ENCODE measurements at places on chromosomes 4 and X.

GRCh38 chr4:1318488-1319213, 28.4 kb upstream of the UVSSA start:
- DNase-seq = no peak

GRCh38 chr4:159134429-159134828, 31.6 kb downstream of the RAPGEF2 start:
- DNase-seq = no peak

- DNase-seq = no peak
These were observed 96.5 kb downstream of the SH3RF1 start for GRCh38 chr4:169174247-169174646.

- DNase-seq = no peak
These were observed 1.4 kb downstream of the KLHL5 start for GRCh38 chr4:39063430-39063829.

GRCh38 chr4:125254106-125254505, 60.6 kb upstream of the FAT4 start:
- no peak for DNase-seq

DNA sequence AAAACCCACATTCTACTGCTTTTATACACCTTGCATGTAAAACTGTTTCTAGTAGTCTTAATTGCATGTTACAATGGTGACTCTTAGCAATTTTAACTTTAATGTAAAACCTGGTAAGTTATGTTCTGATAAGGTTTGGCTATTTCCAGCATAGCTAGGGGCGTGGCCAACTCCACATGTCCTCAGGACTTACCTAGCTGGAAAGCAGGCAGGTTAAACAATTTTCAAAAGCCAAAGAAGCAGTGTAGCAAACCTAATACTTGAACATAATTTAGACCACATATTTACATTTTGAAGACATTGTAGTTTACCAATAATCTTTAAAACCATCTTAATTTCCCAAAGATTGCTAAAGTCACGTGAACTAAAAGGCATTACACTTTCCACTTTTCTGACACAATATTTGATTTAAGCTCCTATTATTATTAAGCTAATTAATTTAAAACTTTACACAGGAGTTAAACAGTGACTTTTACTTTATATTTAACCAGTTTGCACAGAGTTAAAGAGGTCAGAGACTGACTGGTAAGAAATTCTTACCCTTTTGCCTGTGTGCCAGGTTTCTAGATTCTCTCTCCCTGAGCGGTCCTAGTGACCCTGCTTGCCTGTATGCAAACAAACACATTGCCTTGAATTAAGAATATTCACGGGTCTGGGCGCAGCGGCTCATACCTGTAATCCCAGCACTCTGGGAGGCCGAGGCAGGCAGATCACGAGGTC, 88.2 kb downstream of the GLUD2 start:
- no peak for DNase-seq

DNA sequence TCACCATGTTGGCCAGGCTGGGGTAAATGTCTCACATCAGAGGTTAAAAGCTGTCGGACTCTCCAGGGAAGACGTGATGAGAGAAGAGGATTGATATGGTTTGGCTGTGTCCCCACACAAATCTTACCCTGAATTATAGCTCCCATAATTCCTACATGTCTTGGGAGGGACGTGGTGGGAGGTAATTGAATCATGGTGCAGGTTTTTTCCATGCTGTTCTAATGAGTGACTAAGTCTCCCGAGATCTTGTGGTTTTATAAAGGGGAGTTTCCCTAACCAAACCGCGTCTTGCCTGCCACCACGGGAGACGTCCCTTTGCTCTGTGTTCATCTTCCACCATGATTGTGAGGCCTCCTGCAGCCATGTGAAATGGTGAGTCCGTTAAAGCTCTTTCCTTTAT, 64.4 kb downstream of the ASMT start:
- no peak for DNase-seq

DNA sequence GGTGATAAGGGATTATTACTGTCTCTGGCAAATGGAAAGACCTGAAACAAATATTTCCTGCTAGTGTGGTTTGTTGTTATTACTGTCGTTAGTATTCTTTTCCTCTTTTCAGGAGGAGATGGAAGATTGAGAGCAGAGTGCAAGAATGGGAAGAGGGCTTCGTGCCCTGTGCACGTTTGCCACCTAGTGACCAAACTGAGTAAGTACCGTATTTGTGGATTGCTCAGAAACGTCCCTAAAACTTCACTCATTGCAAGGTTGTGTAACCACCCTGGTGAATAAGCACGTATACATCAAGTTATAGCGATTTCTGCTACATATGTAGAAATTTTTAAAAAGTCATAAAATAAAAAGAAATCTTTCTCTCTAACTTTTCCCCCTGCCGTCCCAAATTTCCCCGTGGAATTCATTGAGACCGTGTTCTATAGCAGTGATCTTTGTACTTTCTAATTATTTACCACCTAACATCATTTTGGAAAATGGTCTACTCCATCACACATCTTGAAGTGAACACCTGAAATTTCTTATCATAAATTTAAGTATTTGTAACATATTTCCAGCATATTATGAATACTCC, 24.3 kb downstream of the LINC00632 start:
- no peak for DNase-seq

DNA sequence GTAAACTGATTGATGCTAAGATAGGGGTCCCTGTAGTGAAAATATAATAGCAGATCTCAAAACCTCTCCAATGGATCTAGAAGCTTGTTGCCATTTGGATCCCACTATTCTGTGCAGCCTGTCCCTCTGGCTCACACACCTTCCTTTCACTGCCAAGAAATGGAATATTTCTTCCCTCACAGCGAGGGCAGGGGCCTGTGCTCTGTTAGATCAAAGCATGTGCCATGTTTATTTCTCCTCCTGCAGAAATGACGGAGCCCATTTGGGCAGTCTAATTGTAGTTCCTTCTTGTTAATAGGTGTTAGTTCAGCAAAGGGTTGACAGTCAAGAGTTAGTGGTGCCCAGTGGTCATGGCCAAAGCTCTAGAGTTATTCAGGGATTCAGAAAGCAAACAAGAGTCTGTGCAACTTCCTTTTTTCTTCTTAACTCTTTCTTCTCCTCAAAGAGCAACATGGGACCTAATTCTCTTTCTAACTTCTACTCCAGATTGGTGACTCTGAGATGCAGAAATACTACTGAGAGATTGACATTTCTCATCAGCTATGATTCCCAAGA, 106.8 kb downstream of the STOX2 start:
- no peak for DNase-seq

- no peak for DNase-seq
These were observed 1.9 kb downstream of the ENPP6 start for GRCh38 chr4:184215709-184216328.

GRCh38 chrX:68292471-68292870, 140.8 kb downstream of the OPHN1 start:
- no peak for DNase-seq

- no peak for DNase-seq
These were observed 20.5 kb upstream of the FAM193A start for GRCh38 chr4:2515830-2516550.

DNA sequence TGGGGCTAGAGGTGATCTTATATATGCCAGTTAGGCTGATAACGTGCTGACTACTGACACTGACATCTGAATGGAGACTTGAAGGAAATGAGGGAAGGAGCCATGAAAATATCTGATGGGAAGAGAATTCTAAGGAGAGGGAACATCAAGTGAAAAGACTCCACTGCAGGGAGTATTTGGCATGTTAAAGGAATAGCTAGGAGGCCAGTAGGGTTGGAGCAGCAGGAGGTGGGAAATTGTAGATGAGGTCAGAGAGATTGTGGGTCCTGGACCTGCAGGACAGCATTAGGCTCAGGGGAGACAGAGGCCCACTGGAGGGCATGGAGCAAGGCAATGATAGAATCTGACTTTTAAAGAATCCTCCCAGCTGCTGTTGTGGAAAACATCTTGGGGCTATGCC, 55.8 kb upstream of the NSUN7 start:
- no peak for DNase-seq

DNA sequence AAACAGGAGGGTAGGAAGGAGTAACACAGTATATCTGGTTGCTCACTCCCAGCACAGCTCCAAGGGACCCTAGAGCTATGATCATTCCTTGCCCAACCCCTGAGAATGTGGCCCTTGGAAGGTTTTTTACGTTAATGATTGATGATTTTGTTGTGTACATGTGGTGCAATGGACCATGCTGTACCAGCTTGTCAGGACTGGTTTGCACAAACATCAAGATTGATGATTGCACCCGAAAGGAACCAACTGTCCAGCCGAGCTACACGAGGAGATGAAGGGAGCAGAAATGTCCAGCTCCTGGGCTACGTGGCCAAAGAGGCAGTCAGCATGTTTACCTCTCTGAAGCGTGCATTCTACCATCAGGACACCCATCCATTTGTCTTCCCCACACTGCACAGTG, 83.2 kb upstream of the USP9X start:
- DNase-seq = no peak

DNA sequence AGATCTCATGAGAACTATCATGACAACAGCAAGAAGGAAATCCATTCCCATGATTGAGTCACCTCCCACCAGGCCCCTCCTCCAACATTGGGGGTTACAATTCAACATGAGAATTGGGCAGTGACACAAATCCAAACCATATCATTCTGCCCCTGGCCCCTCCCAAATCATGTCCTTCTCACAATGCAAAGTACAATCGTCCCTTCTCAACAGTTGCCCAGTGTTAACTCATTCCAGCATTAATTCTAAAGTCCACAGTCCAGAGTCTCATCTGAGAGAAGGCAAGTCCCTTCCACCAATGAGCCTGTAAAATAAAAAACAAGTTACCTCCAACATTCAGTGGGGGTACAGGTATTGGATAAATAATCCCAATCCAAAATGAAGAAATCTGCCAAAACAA, 14.9 kb upstream of the CLDN34 start:
- no peak for DNase-seq

All from stimulated activated CD8-positive, alpha-beta memory T cell treated with anti-CD3 and anti-CD28 coated beads, Interleukin-7, amount 100 ng/mL, for 4 hours (primary cell).